ENCODE measurements at places on chromosomes 1 and 21.

DNA sequence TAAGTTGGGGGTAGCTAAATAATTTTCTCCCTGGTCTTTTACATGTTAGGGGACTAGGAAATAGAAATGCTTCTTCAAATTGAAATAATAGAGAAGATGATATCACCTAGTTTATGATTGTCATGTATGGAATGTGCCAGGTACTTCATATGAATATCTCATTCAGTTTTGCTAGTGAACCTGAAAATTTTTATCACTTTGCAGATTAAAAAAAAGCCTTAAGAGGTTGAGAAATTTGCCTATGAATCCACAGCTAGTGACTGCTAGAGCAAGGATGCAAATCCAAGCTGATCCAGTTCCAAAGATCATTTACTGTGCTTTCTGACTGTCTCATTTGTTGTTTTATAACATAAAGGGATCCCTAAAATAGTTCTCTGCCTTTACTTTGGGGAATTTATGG lies 24.7 kb downstream of the RNF2 start:
- no peak for DNase-seq

DNA sequence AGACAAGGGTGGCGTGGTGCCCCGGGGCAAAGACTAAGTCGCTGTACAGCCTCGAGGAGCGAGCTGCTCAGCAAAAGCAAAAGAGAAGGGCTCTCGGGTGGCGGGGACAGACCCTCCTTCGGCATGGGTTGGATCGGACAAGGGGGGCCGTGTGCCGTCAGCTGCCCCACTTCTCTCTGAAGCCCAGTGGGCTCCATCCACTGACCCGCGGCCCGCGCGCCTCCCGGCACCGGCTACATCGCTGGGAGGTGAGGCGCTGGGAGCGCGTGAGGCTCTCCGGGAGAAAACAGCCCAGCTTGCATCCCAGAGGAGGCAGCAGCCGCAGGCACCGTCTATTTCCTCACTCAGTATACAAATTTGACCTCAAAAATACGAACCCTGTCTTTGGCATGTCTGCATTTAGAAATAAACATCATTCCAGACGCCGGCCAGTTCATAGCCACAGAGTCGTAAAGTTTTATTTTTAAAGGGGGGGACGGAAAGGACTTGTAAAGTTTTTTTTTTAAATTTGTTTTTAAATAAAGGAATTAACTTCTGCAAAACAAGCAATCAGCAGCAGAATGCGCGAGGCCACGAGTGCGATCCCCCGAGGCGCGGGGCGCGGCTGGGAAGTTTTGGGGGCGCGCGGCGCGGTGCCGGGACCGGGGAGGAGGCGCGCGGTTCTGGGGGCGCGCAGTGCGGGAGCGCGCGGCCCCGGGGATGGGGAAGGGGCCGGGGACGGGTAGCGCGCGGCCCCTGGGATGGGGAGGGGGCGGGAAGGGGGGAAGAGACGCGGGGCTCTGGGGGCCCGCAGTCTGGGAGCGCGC lies 689 bp upstream of the GPR137B start:
- DNase-seq = no peak

DNA sequence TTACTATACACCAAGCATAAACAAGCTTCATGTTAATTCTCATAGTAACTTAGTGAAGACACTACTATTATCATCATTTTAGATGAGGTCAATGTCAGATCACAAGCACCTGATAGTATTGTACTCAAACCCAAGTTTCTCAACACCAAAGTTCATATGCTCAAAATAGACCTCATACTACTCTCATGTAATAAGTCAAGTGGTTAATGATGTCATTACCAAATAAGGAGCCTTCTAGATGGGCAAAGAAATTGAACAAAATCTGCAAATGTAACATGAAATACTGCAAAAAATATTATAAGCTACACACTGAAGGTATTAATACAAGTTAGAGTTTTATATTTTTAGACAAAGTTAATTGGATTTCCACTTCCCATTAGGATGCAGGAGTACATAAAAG lies 144.0 kb upstream of the CHRM3 start:
- no peak for DNase-seq

- no peak for DNase-seq
Observed at GRCh38 chr1:54742282-54742681, 22.0 kb downstream of the PARS2 start.

GRCh38 chr1:184002071-184002470 lies 35.5 kb downstream of the COLGALT2 start:
- DNase-seq = peak; percentile 93

GRCh38 chr1:5972198-5972520 lies 20.1 kb downstream of the NPHP4 start:
- no peak for DNase-seq

DNA sequence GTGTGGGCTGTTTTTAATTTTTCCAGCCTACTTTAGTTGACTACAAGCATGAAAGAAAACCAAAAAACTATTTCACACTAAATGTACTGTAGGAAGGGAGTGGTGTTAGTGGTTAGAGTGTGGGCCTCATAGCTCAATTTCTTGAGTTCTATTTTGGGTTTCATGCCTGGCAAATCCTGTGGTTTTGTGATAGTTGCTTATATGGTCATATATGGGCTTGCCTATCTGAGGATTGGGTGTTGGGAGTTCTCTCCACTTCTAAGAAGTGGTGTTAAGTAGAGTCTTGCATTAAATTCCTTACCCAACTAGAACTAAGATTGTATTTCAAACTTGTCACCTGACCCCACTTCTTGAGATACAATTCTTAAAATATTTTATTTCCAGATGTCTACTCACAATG lies 37.8 kb upstream of the COL11A1 start:
- DNase-seq = no peak

- no peak for DNase-seq
Observed at GRCh38 chr1:202516434-202516877, 168.0 kb downstream of the PPP1R12B start.

- no peak for DNase-seq
Observed at GRCh38 chr1:166924823-166925541, 48.9 kb upstream of the TADA1 start.
